ENCODE measurements at places on chromosomes 7 and 10.

DNA sequence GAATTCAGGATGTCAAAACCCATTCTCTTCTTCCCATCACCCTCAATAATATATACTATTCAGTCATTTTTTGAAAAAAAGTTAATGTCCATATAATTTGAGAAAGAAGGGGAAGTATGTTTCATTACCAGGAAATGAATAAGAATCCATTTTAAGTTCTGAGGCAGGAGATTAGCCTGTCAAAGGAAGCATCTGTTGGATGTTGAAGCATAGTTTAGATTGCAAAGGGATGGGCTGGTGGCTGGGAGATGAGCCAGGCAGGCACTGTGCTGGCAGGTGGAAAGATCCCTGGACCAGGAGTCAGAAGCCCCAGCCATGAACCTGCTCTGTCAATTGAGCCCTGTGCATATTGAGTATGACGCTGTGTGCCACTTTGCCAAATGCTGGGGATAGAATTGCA, 48.4 kb upstream of the CRTAC1 start:
- DNase-seq: no peak

- no peak for DNase-seq
These were observed 3.2 kb upstream of the FGFR2 start for GRCh38 chr10:121601458-121601857.

DNA sequence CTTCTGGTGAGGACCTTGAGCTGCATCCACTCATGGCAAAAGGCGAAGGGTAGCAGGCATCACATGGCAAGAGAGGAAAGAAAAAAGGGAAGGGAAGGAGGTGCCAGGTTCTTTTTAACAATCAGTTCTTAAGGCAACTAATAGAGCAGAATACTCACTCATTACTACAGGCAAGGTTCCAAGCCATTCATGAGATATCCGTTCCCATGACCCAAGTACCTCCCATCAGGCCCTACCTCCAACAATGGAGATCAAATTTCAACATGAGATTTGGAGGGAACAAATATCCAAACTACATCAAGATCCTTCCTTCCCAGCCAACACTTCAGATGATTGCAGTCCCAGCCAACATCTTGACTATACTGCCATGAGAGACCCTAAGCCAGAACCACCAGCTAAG, 38.9 kb upstream of the YAE1 start:
- no peak for DNase-seq

- DNase-seq: no peak
These were observed 61.6 kb downstream of the GRK5 start for GRCh38 chr10:119268871-119269506.

- no peak for DNase-seq
These were observed 13.5 kb downstream of the PPIF start for GRCh38 chr10:79360499-79361342.

- no peak for DNase-seq
These were observed 99.9 kb downstream of the ARMH3 start for GRCh38 chr10:101956117-101956516.

DNA sequence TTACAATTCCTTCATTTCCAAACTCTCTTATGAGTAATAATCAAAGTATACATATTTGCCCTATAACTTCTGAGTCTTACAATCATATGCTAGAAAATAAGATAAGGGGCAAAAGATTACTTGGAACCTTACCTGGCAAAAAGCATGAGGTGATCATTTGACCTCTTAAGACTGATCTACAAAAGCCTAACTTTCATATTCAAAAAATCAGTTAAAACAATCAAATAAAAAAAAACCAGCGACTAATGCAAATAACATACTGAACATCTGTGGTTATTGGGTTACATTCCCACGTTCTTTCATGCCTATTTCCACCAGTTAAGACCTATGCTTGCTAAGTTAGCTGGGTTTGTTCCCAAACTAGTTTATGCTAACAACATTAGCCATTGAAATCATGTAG, 187.6 kb downstream of the RNF133 start:
- DNase-seq: no peak
